Jurkat, Clone E6-1 (cell line): ENCODE measurements at places on chromosomes 12 and 14.

DNA sequence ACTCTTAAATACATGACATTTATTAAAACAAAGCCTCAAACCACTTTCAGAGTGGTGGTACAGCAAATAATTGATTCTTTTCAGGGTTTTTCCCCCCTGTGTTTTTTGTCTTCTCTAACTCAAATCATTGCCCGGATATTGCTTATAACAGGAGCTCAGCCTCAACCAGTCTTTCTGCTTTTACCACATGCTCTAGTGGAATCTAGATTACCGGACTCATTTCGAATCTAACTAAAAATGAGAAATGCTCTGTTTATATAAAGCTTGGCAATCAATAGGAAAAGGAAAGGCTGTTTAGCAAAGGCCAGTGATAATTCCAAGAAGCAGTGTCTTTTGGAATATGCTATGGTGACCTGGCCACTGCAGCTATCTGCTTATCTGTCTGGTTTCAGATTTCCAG, 161.5 kb downstream of the ETV6 start:
- no peak for DNase-seq

DNA sequence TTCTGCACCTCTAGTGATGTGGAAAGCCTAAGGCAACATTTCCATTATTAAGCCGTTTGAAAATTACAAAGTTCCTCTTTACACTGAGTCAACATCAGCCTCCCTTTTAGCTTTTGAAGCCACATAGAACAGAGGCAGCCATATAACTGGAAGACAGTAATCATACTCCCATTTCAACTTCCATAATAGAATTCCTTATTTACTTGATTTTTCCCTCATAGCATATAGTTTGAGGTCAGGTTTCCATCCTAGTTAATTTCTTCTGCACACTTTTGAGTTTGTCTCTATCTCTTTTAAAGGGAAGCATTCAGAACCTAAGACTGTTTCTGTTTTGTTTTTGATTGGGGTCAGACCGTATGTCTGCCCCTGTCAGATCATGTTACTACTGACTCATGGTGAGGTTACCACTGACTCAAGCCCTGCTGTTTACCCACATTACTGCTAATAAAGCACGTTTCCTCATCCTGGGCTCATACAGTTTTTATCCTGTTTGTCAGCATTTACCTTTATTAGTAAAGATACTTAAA, 161.0 kb downstream of the SLC38A4 start:
- no peak for DNase-seq

DNA sequence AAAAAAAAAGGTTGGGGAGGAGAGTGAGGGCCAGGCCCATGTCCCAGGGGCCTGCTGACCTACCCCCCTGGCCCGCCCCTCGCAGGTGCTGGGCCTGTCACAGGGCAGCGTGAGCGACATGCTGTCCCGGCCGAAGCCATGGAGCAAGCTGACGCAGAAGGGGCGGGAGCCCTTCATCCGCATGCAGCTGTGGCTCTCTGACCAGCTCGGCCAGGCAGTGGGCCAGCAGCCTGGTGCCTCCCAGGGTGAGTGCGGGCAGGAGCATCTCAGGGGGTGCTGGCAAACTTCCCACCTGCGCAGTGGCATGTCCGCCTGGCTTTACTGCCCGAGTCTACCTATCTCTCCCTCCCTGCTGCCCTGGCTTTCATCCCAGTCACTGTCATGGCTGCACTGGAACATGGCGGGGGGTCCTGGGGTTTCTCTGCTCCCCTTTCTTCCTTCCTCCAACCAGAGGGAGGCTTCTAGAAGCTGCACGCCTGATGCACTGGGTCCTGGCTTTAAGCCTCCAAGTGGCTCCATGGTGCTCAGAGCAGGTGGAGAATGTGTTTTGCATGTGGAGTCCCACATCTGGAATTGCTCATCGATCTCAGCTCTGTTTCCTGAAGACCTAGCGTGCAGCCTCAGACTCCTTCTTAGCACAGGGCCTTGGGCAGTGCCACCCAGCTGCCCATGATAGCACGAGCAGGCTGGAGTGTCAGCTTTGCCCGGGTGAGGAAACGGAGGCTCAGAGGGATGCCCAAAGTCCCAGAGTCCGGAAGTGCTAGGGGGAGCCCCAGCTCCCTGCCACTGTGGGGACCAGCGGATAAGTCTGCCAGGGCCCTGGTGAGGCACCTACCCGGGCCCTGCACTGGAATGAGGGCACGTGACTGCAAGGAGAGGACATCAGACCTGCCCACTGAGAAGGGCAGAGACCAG, 46.3 kb downstream of the PHETA1 start:
- DNase-seq = no peak

GRCh38 chr14:69750495-69750894, 16.4 kb upstream of the SRSF5 start:
- DNase-seq = no peak

DNA sequence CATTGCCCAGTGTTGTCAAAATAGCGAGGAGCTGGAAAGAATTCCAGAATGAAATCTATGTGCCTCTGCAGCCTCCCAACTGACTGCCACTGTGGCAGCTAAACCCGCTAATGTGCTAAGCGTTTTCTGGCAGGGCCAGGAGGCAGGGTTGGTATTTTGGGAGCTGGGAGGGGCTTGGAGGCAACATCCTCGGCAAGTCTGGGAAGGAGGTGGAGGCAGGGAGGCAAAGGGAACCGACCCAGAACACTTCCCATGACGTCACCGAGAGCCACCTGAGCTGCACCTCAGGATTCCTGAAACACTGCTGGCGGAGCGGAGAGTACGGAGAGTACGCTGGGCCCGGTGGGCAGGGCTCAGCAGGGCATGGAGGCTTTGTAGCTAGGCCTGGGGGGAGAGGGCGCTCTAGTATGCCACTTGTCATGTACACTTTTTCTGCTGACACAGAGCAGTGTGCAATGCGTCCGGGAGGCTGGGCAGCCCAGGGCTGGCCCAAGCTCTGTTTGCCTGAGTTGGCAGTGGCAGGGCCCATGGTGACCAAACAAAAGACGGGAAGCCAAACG, 81.5 kb downstream of the DPF3 start:
- no peak for DNase-seq

- DNase-seq = no peak
Observed at GRCh38 chr14:89374908-89375307, 42.1 kb downstream of the FOXN3 start.

GRCh38 chr12:111453071-111453989, 47.6 kb downstream of the SH2B3 start:
- DNase-seq = no peak

GRCh38 chr14:105999361-106000028, 473.1 kb downstream of the TMEM121 start:
- peak; percentile 89 for DNase-seq

- DNase-seq = no peak
Observed at GRCh38 chr12:110742096-110742717, 484 bp downstream of the PPP1CC start.

DNA sequence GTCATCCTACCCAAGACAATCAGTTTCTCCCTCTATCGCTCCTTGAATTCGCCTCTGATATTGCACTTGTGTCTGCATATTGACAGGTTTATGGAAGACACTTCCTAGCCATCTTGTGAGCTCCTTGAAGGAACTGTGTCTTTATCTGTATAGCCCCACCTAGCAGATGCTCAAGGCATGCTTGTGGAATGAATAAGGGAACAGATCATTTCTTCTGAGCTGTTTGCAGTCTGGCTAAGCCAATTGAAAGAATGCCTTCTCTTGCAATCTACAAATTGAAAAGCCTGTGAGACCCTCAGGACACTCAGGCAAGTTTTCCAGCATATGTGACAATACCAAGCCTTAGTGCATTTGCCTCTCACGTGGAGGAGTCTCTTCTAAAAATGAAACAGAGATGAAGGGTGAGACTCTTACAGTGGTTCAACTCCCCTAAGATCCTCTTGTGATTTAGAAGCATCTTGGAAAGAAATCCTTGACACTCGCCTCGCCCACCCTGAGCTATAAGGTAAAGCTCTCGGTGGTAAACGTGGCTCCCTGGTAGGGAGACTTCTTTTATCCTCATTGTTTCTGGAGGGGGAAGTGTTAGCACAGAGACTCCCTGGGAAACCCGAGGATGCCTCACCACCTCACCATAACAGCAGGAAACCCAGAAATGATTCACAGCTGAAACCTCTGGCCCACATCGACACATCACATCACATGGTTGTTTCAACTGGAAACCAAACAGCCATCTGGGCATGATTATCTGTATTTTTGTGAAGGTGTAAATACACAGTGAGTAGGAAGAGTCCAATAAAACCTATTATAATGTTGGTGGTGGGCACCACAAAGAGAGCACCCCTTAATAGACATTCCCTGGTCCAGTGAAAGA, 112.3 kb upstream of the BCL2L14 start:
- peak; percentile 38 for DNase-seq

DNA sequence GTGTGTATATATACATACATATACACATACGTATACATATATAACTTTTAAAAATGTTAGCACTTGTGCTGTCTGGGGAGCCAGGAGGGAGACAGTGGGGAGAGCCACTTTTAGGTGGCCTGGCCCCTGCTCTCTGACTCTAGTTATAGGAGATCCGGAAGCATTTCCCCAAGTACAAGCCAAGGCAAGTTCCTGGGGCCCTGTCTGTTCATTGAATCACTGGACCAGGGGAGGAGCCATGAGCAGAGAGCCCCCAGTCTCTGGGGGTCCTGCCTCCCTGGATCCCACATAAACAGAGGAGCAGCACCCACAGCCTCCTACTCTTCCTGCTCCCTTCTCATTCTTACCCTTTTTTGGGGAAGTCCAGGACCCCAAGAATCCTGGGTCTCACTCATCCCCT, 45.4 kb upstream of the TMED10 start:
- DNase-seq = no peak

DNA sequence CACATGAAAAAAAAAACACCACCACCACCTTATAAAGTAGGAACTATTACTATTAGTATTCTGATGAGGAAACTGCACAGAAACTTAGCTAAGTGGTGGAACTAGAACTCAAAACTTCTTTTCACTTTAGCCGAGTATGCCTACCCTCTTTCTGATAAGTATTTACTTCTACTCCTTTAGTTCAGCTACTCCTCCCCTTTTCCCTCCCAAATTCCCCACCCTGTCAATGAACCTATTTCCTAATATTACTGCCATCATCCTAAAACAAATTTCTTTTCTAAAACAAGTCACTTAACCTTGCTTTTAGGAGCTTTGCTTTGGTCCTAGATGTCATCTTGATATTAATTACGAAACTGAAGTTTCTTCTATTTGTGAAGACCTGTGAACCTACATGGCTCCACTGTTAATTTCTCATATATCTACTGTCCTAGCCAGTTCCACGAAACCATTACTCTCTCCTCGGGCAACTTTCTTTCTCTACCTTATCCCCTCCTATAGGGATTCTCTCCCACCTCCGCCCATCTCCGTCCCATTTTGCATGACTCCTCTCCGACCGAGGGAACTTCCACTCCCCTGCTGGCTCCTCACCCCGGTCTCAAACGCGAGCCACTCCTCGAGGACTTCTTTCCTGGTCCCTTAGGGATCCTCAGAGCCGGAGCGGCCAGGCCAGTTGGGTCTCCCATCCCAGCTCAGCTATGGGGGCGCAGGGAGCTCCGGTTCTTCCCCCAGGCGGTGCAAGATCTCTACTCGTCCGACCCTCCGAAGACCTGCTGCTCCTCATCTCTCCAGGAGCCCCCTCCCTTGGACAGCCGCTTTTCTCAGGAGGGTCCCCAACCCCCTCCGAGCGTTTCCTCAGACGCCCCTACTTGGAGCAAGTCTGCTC, 1.1 kb downstream of the NUMB start:
- no peak for DNase-seq

GRCh38 chr12:66055837-66056319, 74.7 kb downstream of the LLPH start:
- DNase-seq = no peak

DNA sequence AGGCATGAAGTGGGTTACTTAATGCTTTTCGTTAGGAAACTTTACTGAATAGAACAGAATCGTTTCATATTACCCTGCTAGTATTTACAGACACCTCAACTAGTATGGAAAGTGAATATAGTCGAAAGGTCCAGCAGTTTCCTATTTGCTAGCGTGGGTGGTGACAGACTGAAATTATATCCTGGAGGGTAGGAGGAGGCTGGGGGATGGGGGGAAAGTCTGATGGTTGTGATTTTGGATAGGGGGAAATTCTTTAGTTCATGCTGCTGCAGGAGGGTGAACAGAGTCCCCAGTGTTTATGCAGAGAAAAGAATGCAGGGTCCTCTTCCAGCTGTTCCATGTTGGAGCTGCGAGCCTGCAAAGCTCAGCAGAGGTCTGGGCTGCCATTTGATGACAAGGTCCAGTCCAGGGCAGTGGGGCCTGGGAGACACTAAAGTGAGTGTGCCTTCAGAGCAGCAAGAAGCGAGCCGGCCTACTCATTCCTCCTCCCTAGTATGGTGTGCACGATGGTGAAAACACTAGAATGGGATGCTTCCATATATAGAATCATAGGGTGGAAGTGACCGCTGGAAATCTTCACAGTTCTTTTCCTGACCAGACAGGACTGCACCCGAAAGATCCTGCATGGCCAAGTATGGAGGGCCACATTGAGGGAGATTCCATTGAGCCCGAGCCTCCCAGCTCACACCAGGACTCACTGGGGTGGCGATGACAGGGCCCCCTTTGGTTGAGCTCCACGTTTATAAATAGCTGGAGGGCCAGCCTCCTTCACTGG, 2.1 kb downstream of the SAMD4A start:
- no peak for DNase-seq

GRCh38 chr12:120677765-120678473, 9.0 kb upstream of the MLEC start:
- DNase-seq = no peak
